ENCODE measurements at places on chromosomes 16 and 17. TPM values are rescaled to one million over a fixed set of nuclear protein-coding genes. Genes with fewer than 3 reads are reported as not detected.

Gene RNF135
- total RNA-seq, result 23.6 TPM

Gene KRT20
- total RNA-seq, result 0.17 TPM

Gene SCARF1
- 0.33 TPM for total RNA-seq

Gene RFNG
- total RNA-seq, result 26.4 TPM

Gene NPTX1
- total RNA-seq, result 85.9 TPM

Gene CHST4
- total RNA-seq, result not detected

Gene ZNF469
- total RNA-seq, result 11.5 TPM

Gene TP53TG3B
- 0.37 TPM for total RNA-seq

Gene DLX3
- total RNA-seq, result 0.19 TPM

Gene MEIOB
- 1.7 TPM for total RNA-seq

Gene SSTR5
- total RNA-seq, result 0.36 TPM

Gene MED13
- total RNA-seq, result 20.4 TPM

Gene ATP6V0A1
- 44.5 TPM for total RNA-seq

Gene ITGAX
- 1.2 TPM for total RNA-seq

Gene TP53TG3
- 0.57 TPM for total RNA-seq

Gene CDK5R1
- total RNA-seq, result 3.2 TPM

Gene PHF23
- total RNA-seq, result 89.5 TPM

Gene PKMYT1
- total RNA-seq, result 89.3 TPM

Gene CA5A
- total RNA-seq, result not detected
